ENCODE measurements at places on chromosomes 6 and 20.

DNA sequence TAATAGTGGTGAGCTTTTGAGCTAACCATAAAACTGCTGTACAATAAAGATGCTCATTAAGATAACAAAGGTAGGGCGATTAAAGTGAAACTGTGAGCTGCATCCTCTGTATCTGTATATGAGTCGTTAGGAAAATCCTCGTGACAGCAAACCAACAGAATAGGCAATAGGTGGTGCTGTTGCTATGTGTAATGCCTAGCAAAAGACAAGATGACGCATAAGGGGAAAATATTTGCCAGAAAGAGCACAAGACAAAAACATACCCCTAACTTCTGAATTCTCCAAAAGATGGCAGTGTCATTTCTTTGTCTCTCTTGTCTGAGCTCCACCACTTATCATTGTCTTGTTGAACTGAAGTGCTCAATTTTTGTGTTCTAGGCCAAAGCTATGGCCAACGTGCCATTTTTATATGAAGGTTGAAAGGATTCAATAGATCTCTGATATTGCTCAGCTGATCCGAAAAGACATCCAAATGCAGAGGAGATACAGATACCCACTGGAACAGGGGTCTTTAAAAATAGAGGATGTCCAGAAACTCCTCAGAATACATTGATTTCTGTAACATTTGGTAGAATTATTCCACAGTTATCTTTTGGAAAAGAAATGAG is 56.3 kb upstream of the ANKEF1 start:
- peak; percentile 77 for DNase-seq

- no peak for DNase-seq
These were observed 68.5 kb upstream of the NFATC2 start for GRCh38 chr20:51610761-51611624.

- no peak for DNase-seq
These were observed 85.6 kb downstream of the TRERF1 start for GRCh38 chr6:42366011-42366705.

DNA sequence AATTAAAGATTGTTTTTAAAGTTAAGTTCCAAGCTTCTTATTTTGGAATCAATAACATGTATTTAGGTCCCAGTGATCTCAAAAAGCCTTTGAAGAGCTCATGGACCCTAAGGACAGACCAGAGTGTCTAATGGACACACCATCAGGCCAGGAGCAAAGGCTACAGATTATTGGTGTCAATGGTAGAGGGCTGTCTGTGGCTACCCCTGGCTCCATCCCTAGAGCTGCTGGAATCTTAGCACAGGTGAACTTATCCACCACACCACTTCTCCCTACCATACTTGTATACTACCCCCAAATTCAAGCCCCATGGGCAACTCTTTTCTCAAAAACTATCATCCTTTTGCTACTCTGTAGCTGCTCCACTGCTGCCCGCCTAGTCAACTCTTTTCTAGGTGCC is 79.4 kb upstream of the BEND6 start:
- DNase-seq: no peak

All from activated CD4-positive, alpha-beta T cell treated with anti-CD3 and anti-CD28 coated beads, Interleukin-10, Interleukin-2, amounts not matched to agents 100 ng/mL and 50 ng/mL, durations not matched to agents 16 hours and 8 hours (primary cell).